ENCODE measurements at places on chromosomes 4 and X.

DNA sequence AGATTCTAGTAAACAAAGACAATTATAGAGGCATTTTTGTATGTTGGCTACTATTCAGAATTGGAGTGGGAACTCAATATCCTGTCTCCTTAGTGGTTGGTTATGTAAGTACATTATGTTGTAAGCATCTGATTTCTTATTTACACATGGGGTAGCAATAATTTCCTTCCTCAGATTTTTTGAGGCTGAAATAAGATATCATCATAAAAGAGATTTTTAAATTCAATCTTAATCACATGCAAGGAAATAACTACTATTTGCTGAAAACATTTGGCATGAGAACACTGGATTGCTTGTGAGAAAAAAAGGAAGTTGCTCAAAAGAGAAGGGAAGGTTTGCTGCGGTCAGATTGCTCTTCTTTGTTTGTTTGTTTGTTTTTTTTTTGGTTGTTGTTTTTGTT lies 437.7 kb upstream of the HS3ST1 start:
- H3K4me3 ChIP-seq = no peak overlapping the region
- DNase-seq = no peak
- H3K27ac ChIP-seq = no peak overlapping the region
- no peaks in the 10 kb centered on the region for H3K27me3 ChIP-seq
- no peaks in the 10 kb centered on the region for H3K36me3 ChIP-seq

DNA sequence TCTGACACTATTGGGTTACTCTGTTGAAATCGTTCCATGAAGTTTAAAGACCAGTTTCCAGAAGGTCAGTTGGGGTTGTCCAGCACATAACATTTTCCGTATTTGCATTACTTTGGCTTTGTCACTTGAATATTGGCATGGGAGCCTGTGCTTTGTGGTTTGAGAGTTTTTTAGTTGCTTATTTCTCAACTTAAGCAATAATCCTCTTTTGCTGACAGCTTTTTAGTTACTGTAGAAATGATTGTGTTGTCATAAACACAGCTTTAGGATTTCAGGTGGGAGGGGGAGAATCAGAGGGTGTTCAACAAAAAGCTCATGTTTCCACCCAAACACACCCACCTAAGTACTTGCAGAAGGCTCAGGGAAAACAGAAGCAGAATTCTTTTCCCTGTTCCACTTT lies 210.7 kb upstream of the TLL1 start:
- peaks cover 2% of the 10 kb centered on the region for H3K4me1 ChIP-seq
- H3K4me3 ChIP-seq = no peak overlapping the region
- no peak for DNase-seq
- H3K27ac ChIP-seq = no peak overlapping the region
- H3K36me3 ChIP-seq = no peaks in the 10 kb centered on the region
- no peaks in the 10 kb centered on the region for H3K27me3 ChIP-seq

GRCh38 chrX:71128166-71128833 lies 9.9 kb downstream of the MED12 start:
- peaks cover 2% of the 10 kb centered on the region for H3K4me1 ChIP-seq
- peak overlapping the region; percentile 45 for H3K27ac ChIP-seq
- no peaks in the 10 kb centered on the region for H3K27me3 ChIP-seq
- no peak overlapping the region for H3K4me3 ChIP-seq
- DNase-seq = peak; percentile 54

DNA sequence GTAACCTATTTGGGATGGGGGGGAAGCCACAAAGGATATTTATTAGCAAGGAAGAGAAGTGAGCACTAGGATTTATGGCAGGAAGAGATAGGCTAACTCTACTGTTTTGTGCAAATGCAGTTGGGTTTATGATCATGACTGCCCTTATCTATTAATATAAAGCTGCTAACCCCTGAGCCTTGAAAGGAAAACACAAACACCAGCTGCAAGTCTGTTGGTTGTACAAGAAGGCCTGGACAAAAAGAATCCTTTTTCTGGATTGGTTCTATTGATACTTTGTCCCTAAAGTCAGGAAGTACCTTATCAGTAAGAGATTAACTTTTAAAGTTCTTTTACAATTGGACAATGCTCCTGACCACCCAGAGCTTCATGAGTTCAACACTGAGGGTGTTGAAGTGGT lies 188.8 kb downstream of the LRBA start:
- no peak overlapping the region for H3K4me3 ChIP-seq
- DNase-seq = no peak
- H3K36me3 ChIP-seq = peaks cover 8% of the 10 kb centered on the region
- no peaks in the 10 kb centered on the region for H3K27me3 ChIP-seq
- no peak overlapping the region for H3K27ac ChIP-seq
- H3K4me1 ChIP-seq = no peaks in the 10 kb centered on the region

DNA sequence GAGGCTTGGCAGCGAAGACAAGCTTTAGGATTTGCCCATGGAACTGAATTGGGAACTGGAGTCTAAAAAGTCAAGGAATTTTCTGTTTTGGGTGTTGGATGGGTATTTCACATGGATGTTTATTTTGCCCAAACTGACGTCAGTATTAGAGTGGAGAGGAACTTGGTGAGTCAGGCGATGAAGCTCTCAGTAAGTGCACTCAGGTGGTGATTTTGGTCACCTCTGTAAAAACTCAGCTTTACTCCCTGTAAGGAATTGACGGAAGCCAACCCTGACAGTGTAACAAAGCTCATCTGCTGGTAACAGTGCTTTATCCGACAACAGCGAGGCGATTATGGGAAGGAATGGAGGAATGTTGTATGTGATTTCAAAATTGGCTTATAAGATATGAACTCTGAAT lies 77.0 kb upstream of the PGRMC2 start:
- H3K4me1 ChIP-seq = peaks cover 2% of the 10 kb centered on the region
- DNase-seq = peak; percentile 35
- no peaks in the 10 kb centered on the region for H3K27me3 ChIP-seq
- H3K27ac ChIP-seq = no peak overlapping the region
- H3K4me3 ChIP-seq = no peak overlapping the region
- no peaks in the 10 kb centered on the region for H3K36me3 ChIP-seq

DNA sequence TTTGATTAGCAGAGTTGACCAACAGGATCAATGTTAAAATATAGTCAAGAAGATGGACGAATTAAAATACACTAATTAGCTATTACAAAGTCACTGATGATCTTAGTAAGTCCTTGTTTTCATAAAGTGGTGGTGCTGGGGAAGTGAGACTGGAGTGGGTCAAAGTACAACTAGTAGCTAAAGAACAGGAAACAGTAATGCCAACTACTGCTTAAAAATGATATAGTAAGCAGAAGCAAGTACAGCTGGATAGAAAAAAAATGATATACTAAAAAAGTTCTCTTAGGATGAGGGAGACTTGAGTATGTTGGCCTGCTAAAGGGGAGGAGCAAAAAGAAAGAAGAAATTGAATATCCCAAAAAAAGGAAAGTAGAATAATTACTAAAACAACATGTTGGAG lies 580.8 kb upstream of the FTHL17 start:
- H3K27ac ChIP-seq = no peak overlapping the region
- no peak for DNase-seq
- no peaks in the 10 kb centered on the region for H3K36me3 ChIP-seq
- no peaks in the 10 kb centered on the region for H3K4me1 ChIP-seq
- H3K4me3 ChIP-seq = no peak overlapping the region
- H3K27me3 ChIP-seq = peaks cover 6% of the 10 kb centered on the region

DNA sequence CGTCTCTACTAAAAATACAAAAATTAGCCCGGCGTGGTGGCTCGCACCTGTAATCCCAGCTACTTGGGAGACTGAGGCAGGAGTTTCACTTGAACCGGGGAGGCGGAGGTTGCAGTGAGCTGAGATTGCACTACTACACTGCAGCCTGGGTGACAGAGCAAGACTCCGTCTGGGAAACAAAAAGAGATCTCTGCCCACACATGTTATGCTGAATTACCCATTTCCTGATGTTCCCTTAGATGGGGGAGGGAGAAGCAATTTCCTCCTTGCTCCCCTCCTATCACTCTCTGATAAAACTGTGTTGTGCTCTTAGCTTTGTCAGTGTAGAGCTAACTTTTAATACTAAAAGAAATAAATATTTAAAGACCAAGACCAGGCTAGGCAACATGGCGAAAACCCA lies 102.5 kb downstream of the LARP7 start:
- no peak overlapping the region for H3K27ac ChIP-seq
- no peak for DNase-seq
- no peaks in the 10 kb centered on the region for H3K4me1 ChIP-seq
- H3K27me3 ChIP-seq = no peaks in the 10 kb centered on the region
- H3K4me3 ChIP-seq = no peak overlapping the region

GRCh38 chrX:2425286-2426071 lies 75.3 kb downstream of the DHRSX start:
- no peaks in the 10 kb centered on the region for H3K4me1 ChIP-seq
- H3K27me3 ChIP-seq = no peaks in the 10 kb centered on the region
- H3K36me3 ChIP-seq = peaks cover 24% of the 10 kb centered on the region
- no peak overlapping the region for H3K27ac ChIP-seq

GRCh38 chrX:72203421-72203820 lies 21.9 kb downstream of the PIN4 start:
- H3K27me3 ChIP-seq = peaks cover 24% of the 10 kb centered on the region
- no peak overlapping the region for H3K4me3 ChIP-seq
- H3K27ac ChIP-seq = no peak overlapping the region
- no peak for DNase-seq

GRCh38 chr4:108586778-108587177 lies 33.6 kb upstream of the RPL34 start:
- no peak overlapping the region for H3K4me3 ChIP-seq
- no peak for DNase-seq
- H3K27me3 ChIP-seq = no peaks in the 10 kb centered on the region
- H3K36me3 ChIP-seq = no peaks in the 10 kb centered on the region
- no peaks in the 10 kb centered on the region for H3K4me1 ChIP-seq
- H3K27ac ChIP-seq = no peak overlapping the region

GRCh38 chrX:150954951-150955350 lies 28.2 kb upstream of the HMGB3 start:
- H3K4me3 ChIP-seq = no peak overlapping the region
- H3K27me3 ChIP-seq = peaks cover 12% of the 10 kb centered on the region
- H3K27ac ChIP-seq = no peak overlapping the region
- H3K4me1 ChIP-seq = no peaks in the 10 kb centered on the region
- H3K36me3 ChIP-seq = no peaks in the 10 kb centered on the region

GRCh38 chr4:148200960-148201359 lies 241.3 kb downstream of the NR3C2 start:
- no peak overlapping the region for H3K4me3 ChIP-seq
- no peaks in the 10 kb centered on the region for H3K4me1 ChIP-seq
- H3K27ac ChIP-seq = no peak overlapping the region
- H3K36me3 ChIP-seq = no peaks in the 10 kb centered on the region

GRCh38 chr4:83922402-83922801 lies 386.5 kb downstream of the GPAT3 start:
- no peaks in the 10 kb centered on the region for H3K36me3 ChIP-seq
- no peaks in the 10 kb centered on the region for H3K4me1 ChIP-seq
- no peaks in the 10 kb centered on the region for H3K27me3 ChIP-seq

DNA sequence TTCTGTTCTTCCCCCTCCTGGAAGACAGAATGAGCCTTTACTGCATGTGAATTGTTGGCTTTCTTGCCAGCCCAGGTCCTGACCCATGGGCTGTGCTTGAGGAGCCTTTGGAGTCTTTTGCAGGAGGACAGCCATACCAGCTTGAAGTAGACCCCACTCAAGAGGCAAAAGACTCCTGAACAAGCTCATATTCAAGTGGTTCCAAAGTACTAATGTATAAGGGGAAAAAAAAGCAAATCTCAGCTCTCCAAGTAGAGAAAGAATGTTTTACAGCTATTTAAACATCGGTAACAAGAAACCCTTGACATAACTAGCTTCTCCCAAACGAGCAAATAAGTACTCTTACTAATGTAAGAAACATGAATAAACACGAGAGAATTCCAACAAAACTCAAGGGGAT lies 174.9 kb upstream of the MXRA5 start:
- no peaks in the 10 kb centered on the region for H3K27me3 ChIP-seq
- H3K27ac ChIP-seq = no peak overlapping the region
- no peak for DNase-seq

Measured in mesenchymal stem cell (in vitro differentiated cells and primary cell).